ENCODE measurements at places on chromosomes 7 and 10. TPM values are rescaled to one million over a fixed set of nuclear protein-coding genes. Genes with fewer than 3 reads are reported as not detected.

CYP26A1 gene
- total RNA-seq = not detected

GRCh38 chr10:50917486-50917885 is 32.1 kb upstream of the A1CF start:
- no peaks in the 10 kb centered on the region for H3K27me3 ChIP-seq
- peak; percentile 77 for DNase-seq
- H3K27ac ChIP-seq = no peak overlapping the region
- no peak overlapping the region for H3K4me3 ChIP-seq
- peaks cover 3% of the 10 kb centered on the region for H3K4me1 ChIP-seq
- no peaks in the 10 kb centered on the region for H3K36me3 ChIP-seq

DNA sequence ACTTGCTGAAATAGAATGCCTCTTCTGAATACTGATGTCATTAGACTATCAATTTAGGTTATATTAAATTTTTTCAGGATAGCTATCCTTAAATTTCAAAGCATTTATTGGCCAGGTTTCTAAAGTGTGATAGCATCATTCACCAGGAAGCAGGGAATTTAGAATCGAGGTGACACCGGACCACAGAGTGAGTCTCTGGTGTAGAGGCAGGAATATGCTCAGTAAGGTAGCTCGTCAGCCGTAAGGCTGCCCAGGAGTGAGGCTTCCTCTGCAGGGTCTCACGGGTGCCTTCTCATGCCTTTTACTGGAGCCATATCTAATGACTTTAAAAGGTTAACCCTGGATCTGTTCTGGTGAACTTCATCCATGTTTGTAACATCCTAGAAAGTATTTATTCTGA is 170.8 kb upstream of the KLF14 start:
- no peak overlapping the region for H3K4me3 ChIP-seq
- peak overlapping the region; percentile 99 for H3K27ac ChIP-seq
- peaks cover 87% of the 10 kb centered on the region for H3K4me1 ChIP-seq
- no peak for DNase-seq
- peaks cover 70% of the 10 kb centered on the region for H3K36me3 ChIP-seq
- H3K27me3 ChIP-seq = no peaks in the 10 kb centered on the region

- no peak overlapping the region for H3K4me3 ChIP-seq
- no peak overlapping the region for H3K27ac ChIP-seq
- H3K4me1 ChIP-seq = no peaks in the 10 kb centered on the region
- no peaks in the 10 kb centered on the region for H3K27me3 ChIP-seq
Observed at GRCh38 chr10:132169766-132170560, 16.8 kb upstream of the DPYSL4 start.

DNA sequence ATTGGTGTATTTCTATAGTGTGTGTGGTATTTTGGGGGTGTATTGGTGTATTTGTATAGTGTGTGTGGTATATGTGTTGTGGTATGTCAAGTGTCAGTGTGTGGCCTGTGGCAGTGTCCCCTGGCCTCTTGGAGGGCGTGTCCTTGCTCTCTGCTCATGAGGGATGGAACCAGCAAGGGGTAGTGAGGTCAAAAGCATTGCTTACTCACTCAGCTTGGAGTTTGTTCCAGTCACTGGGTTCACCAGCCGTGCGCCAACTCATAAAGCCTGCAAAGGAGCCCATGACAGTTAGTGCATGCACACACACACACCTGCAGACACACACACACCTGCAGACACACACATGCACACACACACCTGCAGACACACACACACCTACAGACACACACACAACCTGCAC is 4.3 kb upstream of the TRPV6 start:
- no peak for DNase-seq
- H3K36me3 ChIP-seq = no peaks in the 10 kb centered on the region
- H3K4me1 ChIP-seq = no peaks in the 10 kb centered on the region
- no peaks in the 10 kb centered on the region for H3K27me3 ChIP-seq

DNA sequence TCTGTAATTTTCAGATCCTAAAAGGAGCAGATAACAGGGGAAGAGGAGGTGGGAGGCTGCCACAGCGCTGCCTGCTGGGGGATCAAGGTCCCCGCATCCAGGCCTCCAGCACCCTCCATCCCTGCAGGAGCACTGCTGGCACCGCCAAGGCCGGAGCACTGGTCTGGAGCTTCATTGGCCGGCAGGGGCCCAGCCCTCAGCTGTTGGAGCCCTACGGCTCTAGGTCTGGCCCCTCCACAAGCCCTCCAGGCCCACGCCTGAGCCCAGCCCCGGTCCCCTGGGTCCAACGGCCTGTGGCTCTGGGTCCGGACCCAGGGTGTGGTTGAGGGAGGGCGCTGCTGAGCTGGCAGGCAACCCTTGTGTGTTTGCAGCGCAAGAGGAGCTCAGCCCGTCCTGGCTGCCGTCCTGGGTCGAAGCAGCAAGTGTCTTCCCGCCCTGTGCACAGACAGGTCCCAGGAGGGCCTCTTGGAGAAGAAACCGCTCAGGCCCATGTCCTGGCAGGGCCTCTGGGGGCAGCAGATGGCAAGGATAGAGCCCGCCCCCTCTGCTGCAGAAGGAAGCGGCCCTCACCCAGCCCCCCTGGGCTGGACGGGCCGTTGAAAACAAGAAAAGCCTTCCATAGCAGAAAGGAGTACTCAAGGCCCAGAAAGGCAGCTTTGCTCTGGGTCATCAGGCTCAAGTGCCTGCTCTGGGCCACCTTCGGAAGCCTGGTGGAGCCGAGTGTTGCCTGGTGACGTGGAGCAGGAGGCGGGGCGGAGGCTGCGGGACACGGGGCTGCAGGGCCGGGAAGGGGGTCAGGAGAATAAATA is 54.3 kb upstream of the TNRC18 start:
- H3K27ac ChIP-seq = no peak overlapping the region
- no peaks in the 10 kb centered on the region for H3K27me3 ChIP-seq
- peak; percentile 91 for DNase-seq
- peak overlapping the region; percentile 55 for H3K4me3 ChIP-seq

- H3K4me1 ChIP-seq = peaks cover 11% of the 10 kb centered on the region
- DNase-seq = no peak
- peak overlapping the region; percentile 40 for H3K27ac ChIP-seq
Observed at GRCh38 chr10:87739703-87740102, 78.3 kb downstream of the ATAD1 start.

GRCh38 chr10:102540023-102540422 is 36.3 kb downstream of the SUFU start:
- no peaks in the 10 kb centered on the region for H3K36me3 ChIP-seq
- H3K4me1 ChIP-seq = no peaks in the 10 kb centered on the region
- no peak overlapping the region for H3K4me3 ChIP-seq
- no peak overlapping the region for H3K27ac ChIP-seq
- H3K27me3 ChIP-seq = no peaks in the 10 kb centered on the region

GRCh38 chr7:113321201-113321600 is 202.8 kb upstream of the SMIM30 start:
- no peak overlapping the region for H3K27ac ChIP-seq
- DNase-seq = no peak
- no peaks in the 10 kb centered on the region for H3K36me3 ChIP-seq
- no peaks in the 10 kb centered on the region for H3K4me1 ChIP-seq
- no peaks in the 10 kb centered on the region for H3K27me3 ChIP-seq

GRCh38 chr7:94975336-94975735 is 67.9 kb downstream of the PPP1R9A start:
- H3K4me3 ChIP-seq = no peak overlapping the region
- H3K36me3 ChIP-seq = no peaks in the 10 kb centered on the region
- peaks cover 2% of the 10 kb centered on the region for H3K4me1 ChIP-seq
- no peak for DNase-seq
- no peak overlapping the region for H3K27ac ChIP-seq

DNA sequence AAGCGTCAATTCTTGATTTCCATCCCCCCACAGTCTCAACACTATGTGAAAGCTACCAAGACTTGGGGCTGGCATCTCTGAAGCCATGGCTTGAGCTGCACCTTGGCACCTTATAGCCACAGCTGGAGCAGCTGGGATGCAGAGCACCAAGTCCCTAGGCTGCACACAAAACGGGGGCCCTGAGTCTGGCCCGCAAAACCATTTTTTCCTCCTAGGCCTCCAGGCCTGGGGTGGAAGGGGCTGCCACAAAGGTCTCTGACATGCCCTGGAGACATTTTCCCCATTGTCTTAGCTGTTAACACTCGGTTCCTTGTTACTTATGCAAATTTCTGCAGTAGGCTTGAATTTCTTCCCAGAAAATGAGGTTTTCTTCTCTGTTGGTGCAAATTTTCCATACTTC is 89.8 kb upstream of the GNAI1 start:
- no peak overlapping the region for H3K27ac ChIP-seq
- no peaks in the 10 kb centered on the region for H3K4me1 ChIP-seq
- no peak for DNase-seq
- no peaks in the 10 kb centered on the region for H3K36me3 ChIP-seq
- no peaks in the 10 kb centered on the region for H3K27me3 ChIP-seq
- H3K4me3 ChIP-seq = no peak overlapping the region
